ENCODE measurements at places on chromosomes 1 and 21. TPM values are rescaled to one million over a fixed set of nuclear protein-coding genes. Genes with fewer than 3 reads are reported as not detected.

GRCh38 chr1:112317611-112318062 lies 78.4 kb upstream of the CTTNBP2NL start:
- H3K27me3 ChIP-seq = peaks cover 17% of the 10 kb centered on the region
- H3K4me3 ChIP-seq = no peak overlapping the region
- H3K4me1 ChIP-seq = no peaks in the 10 kb centered on the region
- DNase-seq = no peak

GRCh38 chr21:38984982-38985567 lies 179.3 kb downstream of the ETS2 start:
- DNase-seq = no peak
- peak overlapping the region; percentile 79 for H3K27ac ChIP-seq
- peaks cover 8% of the 10 kb centered on the region for H3K27me3 ChIP-seq
- H3K4me3 ChIP-seq = peak overlapping the region; percentile 64
- H3K36me3 ChIP-seq = no peaks in the 10 kb centered on the region

- no peak for DNase-seq
- no peak overlapping the region for H3K4me3 ChIP-seq
- peaks cover 47% of the 10 kb centered on the region for H3K36me3 ChIP-seq
- no peak overlapping the region for H3K27ac ChIP-seq
- peaks cover 32% of the 10 kb centered on the region for H3K4me1 ChIP-seq
Measured at GRCh38 chr1:51444096-51444495, 75.0 kb downstream of the EPS15 start.

DNA sequence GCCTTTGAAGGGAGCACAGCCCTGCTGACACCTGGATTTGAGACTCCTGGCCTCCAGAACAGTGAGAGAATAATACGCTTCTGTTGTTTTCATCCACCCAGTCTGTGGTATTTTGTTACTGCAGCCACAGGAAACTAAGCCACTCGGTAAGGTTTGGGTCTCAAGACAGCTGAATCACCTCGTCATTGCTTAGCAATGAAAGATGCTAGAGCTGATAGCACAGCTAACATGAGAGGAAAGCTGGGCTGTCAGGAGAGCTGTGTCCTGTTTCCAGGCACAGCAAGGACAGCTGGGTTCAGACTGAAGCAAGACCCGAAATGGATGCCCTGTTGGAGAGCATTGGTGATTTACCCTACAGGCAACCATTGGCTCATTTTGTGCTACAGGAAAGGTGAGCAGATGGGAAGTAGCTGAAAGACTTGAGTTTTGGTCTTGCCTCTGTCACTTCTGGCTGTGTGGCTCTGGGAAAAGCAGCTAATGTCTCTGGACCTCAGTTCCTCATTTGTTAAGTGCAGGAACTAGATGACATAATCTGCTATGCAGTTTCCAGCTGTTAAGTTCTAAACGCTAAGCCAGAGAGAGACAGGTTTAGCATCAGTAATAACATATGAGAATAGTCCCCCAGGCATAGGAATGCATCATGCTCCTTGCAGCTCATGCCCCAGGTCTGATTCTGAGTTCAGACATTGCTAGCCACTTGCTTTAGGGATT lies 58.0 kb downstream of the CLIC6 start:
- no peaks in the 10 kb centered on the region for H3K36me3 ChIP-seq
- H3K27me3 ChIP-seq = peaks cover 22% of the 10 kb centered on the region
- H3K4me3 ChIP-seq = no peak overlapping the region
- peak; percentile 25 for DNase-seq
- H3K27ac ChIP-seq = no peak overlapping the region

GRCh38 chr1:157925419-157926166 lies 67.9 kb upstream of the KIRREL1 start:
- H3K27me3 ChIP-seq = no peaks in the 10 kb centered on the region
- no peaks in the 10 kb centered on the region for H3K4me1 ChIP-seq
- no peak overlapping the region for H3K27ac ChIP-seq

DNA sequence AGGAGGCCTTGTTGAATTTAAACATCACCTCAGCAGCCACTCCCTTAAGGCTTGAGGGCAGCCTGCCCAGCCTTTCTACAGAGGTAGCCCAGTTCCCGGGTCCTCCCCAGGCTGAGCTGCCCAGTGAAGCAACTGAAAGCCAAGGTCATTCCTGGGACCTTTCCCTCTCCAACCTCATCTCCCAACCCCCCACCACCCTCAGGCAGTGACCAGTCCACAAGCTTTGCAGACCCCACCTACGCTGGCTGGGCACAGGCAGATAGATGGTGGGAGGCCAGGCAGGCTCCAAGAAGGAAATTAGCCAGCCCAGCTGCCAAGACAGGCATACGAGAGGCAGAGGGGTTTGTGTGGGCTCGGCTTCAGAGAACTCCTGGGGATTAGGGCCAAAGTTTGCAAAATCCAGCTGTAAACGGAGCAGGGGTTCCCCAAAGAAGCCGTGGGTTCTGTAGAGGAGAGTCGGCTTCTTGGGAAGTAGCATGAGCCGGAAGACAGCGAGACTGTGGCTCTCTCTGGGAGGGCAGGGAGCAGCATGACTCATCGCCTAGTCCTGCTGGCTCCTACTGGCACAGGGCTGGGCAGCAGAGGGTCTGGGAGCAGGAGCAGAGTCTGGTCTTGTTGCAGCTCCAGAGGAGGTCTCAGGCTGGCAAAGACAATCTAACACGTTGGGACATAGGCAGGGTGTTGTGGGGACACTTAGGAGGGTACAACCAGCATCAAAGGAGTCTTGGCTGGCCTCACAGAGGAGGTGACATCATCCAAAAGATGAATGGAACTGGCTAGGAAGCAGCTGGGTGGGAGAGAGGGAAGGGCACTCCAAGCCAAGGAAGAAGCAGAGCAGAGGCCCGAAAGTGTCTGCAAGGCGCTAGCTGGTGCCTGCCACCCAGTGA lies 2.8 kb upstream of the ZC3H12A start:
- H3K4me3 ChIP-seq = no peak overlapping the region
- H3K4me1 ChIP-seq = peaks cover 42% of the 10 kb centered on the region
- no peaks in the 10 kb centered on the region for H3K27me3 ChIP-seq
- no peak for DNase-seq
- peaks cover 16% of the 10 kb centered on the region for H3K36me3 ChIP-seq
- H3K27ac ChIP-seq = peak overlapping the region; percentile 85

- H3K27me3 ChIP-seq = no peaks in the 10 kb centered on the region
- no peak overlapping the region for H3K4me3 ChIP-seq
- no peaks in the 10 kb centered on the region for H3K36me3 ChIP-seq
- no peak overlapping the region for H3K27ac ChIP-seq
Measured at GRCh38 chr1:56278061-56278460, 301.3 kb downstream of the PLPP3 start.

DNA sequence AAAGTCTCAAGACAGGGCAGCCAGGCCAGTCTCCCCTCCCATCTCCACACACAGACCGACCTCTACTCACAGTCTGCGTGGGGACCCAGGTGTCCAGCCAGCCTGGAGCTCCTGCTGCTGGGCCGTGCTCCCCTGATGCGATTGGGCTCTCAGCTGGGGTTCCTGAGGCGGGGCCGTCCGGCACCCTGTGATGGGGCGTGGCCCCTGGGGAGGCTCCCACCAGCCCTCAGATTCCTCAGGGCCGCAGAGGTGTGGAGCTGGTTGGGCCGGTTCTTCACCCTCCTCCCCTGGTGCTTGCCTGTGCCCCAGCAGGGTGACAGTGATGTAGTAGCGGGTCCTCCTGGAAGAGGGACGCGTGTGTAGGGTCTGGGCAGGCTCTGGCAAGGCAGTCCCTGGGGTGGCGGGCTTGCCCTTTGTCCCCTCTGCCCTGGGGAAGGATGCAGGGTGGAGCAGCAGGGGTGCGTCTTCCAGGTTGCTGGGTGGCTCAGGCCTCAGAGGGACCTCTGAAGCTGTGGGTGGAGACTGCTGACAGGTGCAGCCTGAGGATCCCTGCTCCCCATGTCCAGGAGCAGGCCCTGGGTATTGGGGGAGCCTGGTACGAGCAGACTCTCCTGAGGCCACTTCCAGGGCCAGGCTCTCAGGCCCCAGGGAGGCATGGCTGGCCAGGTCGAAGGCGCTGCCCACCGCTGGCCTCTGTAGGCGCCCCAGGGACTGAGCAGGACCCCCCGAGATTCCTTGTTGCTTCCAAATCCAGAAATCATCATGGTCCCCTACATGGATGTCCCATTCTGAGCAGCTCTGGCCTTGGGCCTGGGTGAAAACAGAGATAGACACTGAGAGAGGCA lies at the start of gene CRYBG2:
Gene CRYBG2 (minus strand): TSS at position 155 of the 845 bp plus-strand sequence. CDS start 7,473 bp downstream, outside the sequence.
- peaks cover 3% of the 10 kb centered on the region for H3K27me3 ChIP-seq
- no peak within 1 kb of the TSS for H3K4me3 ChIP-seq
- H3K27ac ChIP-seq = no peak within 1 kb of the TSS
- peaks cover 28% of the 10 kb centered on the region for H3K4me1 ChIP-seq

DNA sequence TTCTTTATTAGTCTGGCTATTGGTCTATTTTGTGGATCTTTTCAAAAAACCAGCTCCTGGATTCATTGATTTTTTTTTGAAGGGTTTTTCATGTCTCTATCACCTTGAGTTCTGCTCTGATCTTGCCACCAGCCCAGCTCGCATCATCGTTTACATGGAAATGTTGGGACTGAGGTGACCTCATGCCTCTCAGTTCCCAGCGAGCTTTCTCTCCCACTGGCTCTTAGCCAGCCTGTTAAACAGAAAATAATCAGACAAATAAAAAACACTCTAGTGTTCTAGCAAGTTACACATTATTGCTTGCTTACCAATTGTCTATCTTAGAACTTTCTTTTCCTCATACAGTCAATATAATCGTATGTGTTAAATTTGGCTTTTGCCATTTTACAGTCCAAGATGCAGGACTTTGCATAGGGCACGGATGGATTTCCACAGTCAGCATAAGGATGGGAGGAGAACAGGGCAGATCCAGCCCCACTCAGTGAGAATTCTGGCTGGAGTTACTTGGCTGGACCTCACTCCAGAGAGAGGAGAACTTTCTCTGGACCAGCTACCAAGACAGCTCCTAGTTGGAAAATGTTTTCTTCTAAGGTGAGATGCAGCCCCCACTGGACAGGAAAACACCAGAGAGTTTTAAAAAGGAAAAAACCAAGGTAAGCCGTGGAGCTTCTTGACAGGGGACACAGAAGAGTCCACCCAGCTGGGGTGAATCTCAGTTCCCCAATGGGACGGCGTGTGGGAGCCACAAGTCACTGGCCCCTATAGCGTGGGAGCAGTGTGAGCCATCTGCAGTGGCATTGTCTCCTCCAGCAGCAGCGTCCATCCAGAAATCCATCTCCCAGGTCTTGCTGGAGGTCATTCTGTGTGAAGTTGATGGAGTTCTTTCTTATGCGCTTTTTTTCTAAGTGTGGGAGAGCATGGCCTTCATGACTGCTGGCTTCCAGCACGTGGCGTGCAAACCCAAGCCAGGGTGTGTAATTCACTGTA lies 17.6 kb downstream of the PGBD2 start:
- peaks cover 46% of the 10 kb centered on the region for H3K4me1 ChIP-seq
- peaks cover 13% of the 10 kb centered on the region for H3K27me3 ChIP-seq
- no peak overlapping the region for H3K4me3 ChIP-seq
- peaks cover 30% of the 10 kb centered on the region for H3K36me3 ChIP-seq
- DNase-seq = no peak

GRCh38 chr1:109377698-109378097 lies 20.0 kb downstream of the SORT1 start:
- DNase-seq = no peak
- no peak overlapping the region for H3K4me3 ChIP-seq
- H3K27ac ChIP-seq = no peak overlapping the region
- H3K27me3 ChIP-seq = peaks cover 3% of the 10 kb centered on the region

- H3K27me3 ChIP-seq = peaks cover 21% of the 10 kb centered on the region
- no peak overlapping the region for H3K4me3 ChIP-seq
- no peaks in the 10 kb centered on the region for H3K36me3 ChIP-seq
- H3K4me1 ChIP-seq = no peaks in the 10 kb centered on the region
Measured at GRCh38 chr21:43588957-43589356, 70.3 kb downstream of the HSF2BP start.

- DNase-seq = no peak
- H3K36me3 ChIP-seq = no peaks in the 10 kb centered on the region
- no peak overlapping the region for H3K27ac ChIP-seq
- no peak overlapping the region for H3K4me3 ChIP-seq
- H3K27me3 ChIP-seq = no peaks in the 10 kb centered on the region
Measured at GRCh38 chr21:34582506-34583150, 32.3 kb downstream of the RCAN1 start.

GRCh38 chr1:46487818-46488218 lies 1.8 kb upstream of the DMBX1 start:
- H3K4me1 ChIP-seq = peaks cover 15% of the 10 kb centered on the region
- H3K4me3 ChIP-seq = no peak overlapping the region
- H3K27ac ChIP-seq = no peak overlapping the region
- H3K27me3 ChIP-seq = peaks cover 84% of the 10 kb centered on the region

- H3K36me3 ChIP-seq = no peaks in the 10 kb centered on the region
- no peak overlapping the region for H3K4me3 ChIP-seq
- DNase-seq = no peak
- no peak overlapping the region for H3K27ac ChIP-seq
- H3K27me3 ChIP-seq = no peaks in the 10 kb centered on the region
- H3K4me1 ChIP-seq = no peaks in the 10 kb centered on the region
Measured at GRCh38 chr1:246947255-246947654, 15.5 kb upstream of the AHCTF1 start.

- no peak overlapping the region for H3K4me3 ChIP-seq
- H3K4me1 ChIP-seq = peaks cover 6% of the 10 kb centered on the region
- peaks cover 6% of the 10 kb centered on the region for H3K27me3 ChIP-seq
- peak; percentile 44 for DNase-seq
Measured at GRCh38 chr1:15090373-15090772, 63.2 kb upstream of the TMEM51 start.

The TFAP2E gene
- total RNA-seq = 1.1 TPM

The YBX1 gene
- total RNA-seq = 791 TPM

The NCMAP gene
- total RNA-seq = 0.05 TPM

The KCNT2 gene
- total RNA-seq = not detected

The CELA2B gene
- not detected for total RNA-seq

Measured in activated CD8-positive, alpha-beta T cell treated with anti-CD3 and anti-CD28 coated beads, Interleukin-2, amount 10 ng/mL, durations not matched to agents 7 days and 5 days (primary cell).